ENCODE measurements at places on chromosomes 2 and 18.

- no peak for DNase-seq
Measured at GRCh38 chr2:23509596-23510292, 124.8 kb downstream of the KLHL29 start.

DNA sequence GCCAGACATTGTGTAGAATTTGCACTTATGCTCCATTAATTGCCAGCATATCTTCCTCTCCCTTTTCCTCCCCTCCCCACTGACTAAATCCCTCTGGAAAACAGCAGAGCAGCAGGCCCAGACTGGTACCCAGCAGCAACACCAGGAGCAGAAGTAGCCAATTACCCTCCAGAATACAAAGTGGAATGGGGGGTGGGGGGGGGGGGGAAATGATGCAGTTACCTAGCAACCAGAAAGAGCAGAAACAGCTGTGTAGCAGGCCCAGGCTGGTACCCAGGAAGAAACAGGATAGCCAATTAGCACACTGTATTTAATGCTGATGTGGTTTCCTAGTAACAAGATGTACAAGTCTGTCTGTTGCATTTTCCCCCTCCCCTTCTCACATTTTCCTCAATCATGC, 52.3 kb downstream of the KLF7 start:
- DNase-seq: no peak

DNA sequence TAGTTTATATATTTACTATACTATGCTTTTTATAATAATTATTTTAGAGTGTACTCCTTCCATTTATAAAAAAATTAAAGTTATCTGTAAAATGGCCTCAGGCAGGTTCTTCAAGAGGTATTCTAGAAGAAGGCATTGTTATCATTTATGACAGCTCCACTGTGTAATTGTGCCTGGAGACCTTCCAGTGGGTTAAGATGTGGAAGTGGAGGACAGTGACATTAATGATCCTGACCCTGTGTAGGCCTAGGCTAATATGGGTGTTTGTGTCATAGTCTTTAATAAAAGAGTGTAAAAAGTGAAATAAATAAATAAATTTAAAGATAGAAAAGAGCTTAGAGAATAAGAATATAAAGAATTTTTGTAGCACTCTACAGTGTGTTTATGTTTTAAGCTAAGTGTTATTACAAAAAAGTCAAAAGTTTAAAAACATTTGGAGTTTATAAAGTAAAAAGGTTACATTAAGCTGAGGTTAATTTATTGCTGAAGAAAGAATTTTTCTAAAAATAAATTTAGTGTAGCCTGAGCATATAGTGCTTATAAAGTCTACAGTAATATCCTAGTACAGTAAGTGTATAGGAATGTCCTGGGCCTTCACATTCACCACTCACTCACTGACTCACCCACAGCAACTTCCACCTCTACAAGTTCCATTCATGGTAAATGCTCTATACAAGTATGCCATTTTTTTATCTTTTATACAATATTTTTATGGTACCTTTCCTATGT, 190.0 kb upstream of the SESTD1 start:
- DNase-seq: no peak

DNA sequence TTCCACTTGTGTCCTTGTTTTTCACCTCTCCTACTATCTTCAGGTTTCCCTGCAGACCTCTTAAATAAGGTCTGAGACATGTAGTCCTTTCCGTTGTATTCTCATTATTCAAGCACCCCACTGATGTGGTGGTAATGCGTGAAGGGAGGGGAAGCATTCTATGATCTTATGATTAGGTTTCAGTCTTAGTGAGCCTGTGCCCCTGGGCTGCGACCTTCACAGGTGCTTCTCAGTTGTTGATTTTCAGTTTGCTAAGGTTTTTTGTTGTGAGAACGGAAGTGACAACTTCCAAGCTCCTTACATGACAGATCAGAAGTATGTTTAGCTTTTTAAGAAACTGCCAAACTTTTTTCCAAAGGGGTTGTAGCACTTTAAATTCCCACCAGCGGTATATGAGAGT, 41.3 kb downstream of the VPS54 start:
- DNase-seq: no peak

DNA sequence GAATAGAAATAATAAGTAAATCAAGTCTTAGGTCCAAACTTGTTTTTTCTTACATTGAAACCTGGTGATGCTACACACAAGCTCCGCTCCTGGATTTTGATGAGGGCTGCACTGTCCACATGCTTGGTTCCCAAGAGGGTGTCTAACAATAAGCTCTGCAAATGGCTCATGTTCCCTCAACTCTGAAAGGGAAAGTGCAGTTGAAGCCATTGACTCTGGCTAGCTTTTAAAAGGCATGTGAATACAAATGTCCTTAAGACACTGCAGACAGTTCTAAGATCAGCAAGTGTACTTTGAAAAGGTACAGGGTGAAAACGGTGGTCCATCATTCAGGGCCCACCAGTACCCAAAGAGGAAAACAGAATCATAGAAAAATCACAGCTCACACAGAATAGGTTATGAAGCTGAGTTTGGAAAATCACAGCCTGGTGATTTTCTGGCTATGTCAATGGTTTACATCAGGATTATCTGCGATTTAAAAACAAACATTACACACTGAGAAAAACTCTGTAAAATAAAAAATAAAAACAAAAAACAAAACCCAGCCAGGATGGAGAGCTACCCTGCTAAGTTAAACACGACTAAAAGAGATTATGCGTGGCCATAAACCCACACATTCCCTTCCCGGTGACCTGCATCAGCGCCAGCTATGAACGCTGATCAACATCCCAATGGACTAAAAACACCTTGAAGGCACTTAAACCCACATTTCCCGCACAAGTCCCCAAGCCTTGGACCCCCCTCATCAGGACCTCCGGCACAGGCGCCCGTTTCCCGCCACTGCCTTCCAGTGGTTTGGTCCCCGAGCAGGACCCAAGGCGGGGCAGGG, 554 bp downstream of the PFN4 start:
- no peak for DNase-seq

DNA sequence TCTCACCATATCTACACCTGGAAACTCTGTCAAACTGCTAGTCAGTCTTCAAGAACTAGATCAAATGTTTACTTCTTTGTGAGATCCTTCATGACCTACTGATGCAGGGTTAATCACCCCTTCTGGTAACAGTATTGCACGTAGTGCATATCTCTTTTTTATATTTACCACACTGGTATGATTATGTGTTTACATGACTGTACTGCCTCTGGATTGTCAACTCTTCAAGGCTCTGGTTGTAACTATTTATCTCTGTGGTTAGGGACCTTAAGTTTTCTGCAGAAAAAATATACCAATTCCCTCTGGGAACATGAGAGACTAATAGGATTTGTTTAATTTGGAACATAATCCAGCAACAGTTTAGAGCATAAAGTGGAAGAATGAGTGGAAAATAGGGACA, 135.5 kb downstream of the PDE1A start:
- no peak for DNase-seq

DNA sequence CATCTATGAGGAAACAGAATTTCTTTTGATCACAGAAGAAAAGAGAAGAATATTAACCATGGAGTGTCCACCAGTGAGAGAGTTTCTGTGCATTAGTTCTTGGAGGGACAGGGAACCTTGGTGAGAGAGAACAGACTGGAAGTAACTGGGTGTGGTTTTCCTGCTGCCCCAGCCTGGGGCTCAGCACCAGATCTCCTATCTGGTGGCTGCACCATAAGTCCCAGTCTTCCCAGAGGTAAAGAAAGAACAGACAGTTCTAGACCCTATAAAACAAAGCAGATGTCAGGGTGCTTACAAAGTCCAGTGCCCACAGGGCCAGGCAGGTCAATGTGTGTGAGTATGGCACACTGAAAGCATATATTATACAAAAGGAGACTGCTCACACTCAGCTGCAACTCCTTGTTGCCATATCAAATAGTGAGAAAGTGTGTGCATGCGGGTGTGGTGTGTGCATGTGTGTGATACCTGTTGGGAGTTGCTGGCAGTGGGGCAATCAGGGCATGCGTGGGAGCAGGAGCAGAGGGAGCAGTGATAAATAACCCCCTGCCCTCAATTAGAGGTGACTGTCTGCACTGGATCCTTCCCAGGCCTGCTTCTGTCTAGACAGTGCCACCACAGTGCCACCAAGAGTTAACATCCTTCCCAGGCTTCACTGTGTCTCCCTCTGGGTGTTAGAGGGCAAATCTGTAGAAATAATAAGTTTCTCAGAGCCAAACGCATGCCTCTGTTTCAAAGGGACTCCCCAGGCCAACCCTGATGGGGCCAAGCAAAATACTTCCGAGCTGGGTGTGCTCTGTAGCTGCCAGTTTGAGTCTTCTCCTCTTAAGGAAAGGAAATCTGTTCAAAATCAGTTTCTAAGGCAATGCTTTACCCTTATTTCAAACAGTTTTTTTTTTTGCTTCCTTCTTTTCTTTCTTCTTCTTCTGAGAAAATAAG, 45.7 kb downstream of the RDH14 start:
- no peak for DNase-seq

DNA sequence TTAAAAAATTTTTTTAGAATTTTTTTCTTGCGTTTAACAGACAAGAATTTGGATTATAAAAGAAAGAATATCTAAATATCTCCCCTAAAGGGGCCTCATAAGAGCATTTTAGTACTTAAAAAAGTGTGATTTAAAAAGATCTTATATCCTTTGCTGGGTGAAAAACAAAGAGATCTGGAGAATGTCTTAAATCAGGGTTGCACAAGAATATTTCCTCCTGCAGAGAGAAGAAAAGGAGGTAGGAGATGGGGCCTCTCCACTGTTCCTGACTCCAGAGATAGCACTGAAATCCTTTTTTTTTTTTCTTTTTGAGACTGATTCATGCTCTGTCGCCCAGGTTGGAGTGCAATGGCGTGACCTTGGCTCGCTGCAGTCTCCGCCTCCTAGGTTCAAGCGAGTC, 68.5 kb upstream of the OSR1 start:
- no peak for DNase-seq

- DNase-seq: no peak
Measured at GRCh38 chr2:168245074-168245825, 2.1 kb downstream of the STK39 start.

GRCh38 chr2:152154462-152154861, 21.1 kb downstream of the STAM2 start:
- DNase-seq: no peak

GRCh38 chr18:74478880-74479279, 17.3 kb upstream of the CNDP2 start:
- DNase-seq: no peak

DNA sequence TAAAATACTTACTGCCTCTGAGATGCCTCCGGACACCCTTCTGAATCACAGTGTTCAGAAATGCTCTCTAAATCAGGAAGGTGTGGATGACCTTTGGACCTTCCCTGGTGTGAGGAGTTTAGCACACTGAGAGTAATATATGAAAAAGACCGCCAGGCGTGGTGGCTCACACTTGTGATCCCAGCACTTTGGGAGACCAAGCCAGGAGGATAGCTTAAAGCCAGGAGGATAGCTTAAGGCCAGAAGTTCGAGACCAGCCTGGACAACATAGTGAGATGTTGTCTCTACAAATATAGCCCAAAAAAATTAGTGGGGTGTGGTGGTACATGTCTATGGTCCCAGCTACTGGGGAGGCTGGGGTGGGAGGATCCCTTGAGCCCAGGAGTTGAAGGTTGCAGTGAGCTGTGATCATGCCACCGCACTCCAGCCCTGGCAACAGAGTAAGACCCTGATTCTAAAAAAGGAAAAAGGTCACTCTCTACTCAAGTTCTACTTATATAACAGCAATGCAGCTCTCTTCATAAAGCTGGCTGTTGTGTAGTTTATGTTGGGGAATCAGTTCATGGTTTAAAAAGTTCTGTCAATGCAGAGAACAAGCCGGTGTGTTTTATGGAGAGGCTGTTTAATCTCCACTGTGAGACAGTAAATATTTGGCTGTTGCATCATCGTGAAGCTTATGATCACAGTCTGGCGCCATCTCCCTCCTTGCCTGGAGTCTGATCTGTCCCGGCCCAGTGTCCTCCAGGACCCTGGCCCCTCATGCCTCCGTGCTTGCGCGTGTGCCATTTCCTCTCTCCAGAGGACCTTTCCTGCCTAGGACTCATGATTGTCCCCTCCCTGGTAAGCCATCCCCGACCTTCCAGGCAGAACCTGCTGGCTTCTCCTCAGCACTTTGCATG, 184.5 kb downstream of the FAM210A start:
- no peak for DNase-seq

DNA sequence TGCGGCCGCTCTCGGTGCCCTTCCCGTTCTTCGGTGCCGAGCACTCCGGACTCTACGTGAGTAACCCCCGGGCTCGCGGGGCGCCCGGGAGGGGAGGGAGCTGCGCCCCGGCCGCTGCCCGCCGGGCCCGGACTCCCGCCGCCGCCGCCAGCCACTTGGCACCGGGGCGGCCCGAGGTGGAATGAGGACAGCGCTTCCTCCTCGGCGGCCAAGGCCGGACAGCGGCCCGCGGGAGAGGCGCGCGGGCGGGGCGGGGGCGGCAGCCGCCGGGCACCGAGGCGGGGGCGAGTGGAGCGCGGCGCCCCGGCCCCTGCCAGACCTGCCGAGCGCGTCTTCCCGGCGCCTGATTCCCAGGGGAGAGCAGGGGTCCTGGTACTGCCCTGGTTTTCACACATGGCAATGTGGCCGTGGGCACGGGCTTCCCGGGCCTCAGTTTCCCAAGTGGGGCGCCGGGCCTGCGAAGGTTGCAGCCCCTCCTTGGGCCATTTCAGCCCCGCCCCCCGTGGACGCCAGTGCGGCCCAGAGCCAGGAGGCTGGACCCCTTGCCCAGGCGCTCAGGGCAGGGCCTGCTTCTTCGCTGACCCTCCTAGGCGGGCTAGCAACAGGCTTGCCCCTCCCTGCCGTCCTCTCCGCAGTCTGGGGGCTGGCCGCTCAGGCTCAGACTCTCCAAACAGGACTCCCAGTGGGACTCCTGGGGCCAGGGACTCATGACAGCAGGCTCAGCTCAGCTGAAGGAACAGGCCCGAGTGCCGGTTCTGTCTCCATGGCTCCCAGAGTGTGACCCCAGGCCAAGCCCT, 775 bp downstream of the SNED1 start:
- DNase-seq: no peak

GRCh38 chr2:33505966-33506365, 29.5 kb downstream of the RASGRP3 start:
- DNase-seq: no peak

DNA sequence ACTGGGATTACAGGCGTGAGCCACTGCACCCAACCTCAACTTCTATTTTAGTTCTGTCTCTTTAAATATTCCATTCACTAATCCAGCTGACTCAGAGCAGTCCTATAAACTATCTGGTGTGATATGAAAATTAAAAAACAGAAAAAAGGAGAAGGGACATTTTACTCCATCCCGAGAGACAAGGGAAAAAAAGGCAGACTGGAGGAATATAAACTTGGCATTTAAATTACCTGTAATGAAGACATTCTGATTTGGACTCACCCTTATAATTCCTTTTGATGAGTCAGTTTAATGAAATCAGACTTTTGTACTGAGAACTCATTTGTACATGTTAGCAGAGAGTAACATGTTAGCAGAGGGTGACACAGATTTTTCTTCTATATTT, 74.8 kb upstream of the RIOK3 start:
- DNase-seq: no peak

DNA sequence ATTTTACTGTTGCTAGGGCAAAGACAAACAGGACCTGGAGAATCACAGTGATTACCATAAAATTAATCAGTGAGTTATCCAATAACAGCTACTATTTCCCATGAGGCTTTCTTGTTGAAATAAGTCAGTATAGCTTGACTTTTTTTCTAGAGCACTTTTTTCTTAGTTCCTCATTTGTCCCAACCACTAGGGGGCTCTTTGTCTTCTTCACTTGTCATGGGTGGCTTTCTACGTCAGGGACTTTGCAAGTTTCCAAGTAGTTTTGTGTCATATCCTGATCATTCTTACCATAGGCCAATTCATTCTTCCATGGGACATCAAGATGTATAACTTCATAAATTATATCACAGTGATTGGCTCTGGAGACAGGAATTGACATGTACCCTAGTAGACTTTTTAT, 1019.6 kb upstream of the PIK3C3 start:
- DNase-seq: no peak

GRCh38 chr2:238290091-238290509, 1.7 kb upstream of the PER2 start:
- DNase-seq: no peak
